ENCODE measurements at places on chromosomes 11 and 22.

DNA sequence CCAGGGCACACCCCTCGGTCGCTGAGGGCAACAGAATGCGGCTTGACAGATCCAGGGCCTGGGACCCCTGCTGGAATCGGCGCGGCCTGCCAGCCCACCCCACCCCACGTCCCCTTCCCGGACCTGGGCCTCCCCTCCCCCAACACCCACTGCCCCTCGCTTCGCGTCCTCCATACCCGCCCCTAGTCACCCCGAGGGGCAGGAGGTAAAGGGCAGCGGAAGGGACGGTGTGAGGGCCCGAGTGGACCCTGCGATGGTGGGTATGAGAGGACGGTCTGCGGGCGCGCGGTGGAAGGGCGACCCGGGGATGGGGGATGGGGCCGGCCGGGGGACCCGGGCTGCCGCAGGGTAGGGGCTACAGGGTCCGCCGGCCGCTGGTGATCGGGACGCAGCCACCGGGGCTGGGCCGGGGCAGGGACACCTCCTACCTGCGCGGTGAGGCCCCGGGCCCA lies 311 bp downstream of the APBB1 start:
- peak; percentile 48 for DNase-seq

- DNase-seq: no peak
These were observed 156.4 kb upstream of the PITPNB start for GRCh38 chr22:28075358-28075981.

- DNase-seq: no peak
These were observed 747 bp downstream of the NXF1 start for GRCh38 chr11:62804310-62805075.

DNA sequence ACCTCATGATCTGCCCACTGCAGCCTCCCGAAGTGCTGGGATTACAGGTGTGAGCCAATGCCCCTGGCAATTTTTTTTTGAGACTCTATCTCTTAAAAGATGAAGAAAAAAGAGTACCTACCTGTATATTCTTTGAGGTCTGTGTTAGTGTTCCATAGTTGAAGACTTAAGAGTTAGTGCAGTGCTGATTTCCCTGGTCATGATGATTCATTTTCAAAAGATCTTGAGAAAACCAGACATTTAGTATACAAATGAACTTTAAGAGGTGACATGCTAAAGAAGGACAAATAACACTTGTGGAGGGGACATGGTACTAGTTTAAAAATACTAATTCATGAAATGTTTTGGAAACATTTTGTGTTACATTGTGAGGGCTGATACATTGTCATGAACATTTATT lies 17.7 kb downstream of the CBL start:
- no peak for DNase-seq

DNA sequence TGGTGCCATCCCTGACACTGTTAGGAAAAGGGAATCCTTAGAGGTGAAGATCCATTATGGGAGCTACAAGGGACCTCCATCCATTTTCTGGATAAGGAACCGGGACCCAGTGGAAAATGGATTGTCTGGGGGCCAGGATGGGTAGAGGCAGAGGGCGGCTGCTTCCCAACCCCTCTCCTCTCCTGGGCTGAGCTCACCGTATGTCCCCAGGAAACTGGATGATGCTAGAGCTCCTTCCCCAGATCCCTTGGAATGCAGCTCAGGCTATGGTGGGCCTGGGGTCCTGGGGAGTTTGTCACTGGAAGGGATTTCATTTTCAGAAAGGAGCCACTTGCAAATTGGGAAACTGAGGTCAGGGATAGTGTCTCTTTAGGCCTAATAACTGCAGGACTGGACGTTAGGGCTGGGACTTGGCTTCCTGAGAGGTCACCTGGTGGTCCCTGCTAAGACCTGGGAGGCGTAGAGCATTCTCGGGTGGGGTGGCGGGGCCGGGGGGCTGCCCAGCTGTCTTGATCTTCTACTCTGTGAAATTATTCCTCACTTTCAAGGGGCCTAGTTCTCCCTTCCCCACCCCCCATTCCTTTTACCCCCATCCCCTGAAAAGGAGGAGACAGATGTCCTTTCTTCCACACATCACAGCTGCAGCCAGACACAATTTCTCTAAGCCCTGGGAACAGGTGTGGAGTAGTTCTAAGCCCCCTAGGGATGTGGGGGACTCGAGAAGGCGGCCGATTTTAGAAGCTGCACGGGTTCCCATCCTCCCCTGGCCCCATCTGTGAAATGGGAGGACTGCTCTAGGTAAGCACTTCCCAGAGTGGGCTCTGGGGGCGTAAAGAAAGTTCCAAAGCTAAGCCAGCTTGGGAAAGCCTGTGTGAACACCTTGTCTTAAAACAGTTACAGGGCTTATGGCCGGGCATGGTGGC lies 99.8 kb downstream of the PKNOX2 start:
- no peak for DNase-seq

Data from HAP-1 (cell line).